Activated CD4-positive, alpha-beta T cell treated with anti-CD3 and anti-CD28 coated beads, Interleukin-2, Interleukin-6, amounts not matched to agents 100 ng/mL and 50 ng/mL, durations not matched to agents 16 hours and 8 hours (primary cell): ENCODE measurements at places on chromosomes 16 and 17.

DNA sequence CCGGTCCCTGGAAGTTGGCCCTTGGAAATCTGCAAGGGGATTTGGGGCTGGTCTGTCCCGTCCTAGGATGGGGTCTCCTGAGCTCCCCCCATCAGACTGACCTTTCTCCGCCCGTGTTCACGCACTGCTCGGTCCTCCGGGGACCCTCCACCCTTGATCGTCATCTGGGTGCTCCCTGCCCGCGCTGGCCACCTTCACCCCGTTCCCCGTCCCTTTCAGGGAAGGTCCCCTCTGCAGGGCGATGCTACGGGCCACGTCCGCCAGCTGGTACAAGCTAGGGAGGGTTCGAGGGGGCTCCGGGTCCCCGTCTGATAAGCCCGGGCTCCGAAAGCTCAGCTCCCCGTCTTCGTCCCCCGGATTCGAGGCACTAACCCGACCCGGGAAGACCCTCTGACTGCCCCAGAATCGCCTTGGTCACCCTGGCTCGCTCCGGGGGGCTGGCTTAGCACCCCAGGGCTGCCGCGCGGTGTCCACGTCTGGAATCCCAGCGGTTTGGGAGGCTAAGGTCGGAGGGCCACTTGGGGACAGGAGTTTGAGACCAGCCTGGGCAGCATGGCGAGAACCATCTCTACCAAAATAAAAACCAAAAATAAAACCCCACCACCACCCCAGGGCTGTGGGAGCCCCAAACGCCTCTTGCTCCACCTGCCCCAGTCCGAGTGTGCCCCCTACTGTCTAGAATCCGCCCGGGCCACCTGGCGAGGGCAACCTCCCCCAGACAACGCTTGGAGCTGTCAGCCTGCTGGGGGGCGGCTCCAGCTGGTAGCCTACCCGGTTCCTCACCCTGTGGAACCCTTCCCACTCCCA, 1.1 kb upstream of the SLC43A2 start:
- peak; percentile 85 for DNase-seq

DNA sequence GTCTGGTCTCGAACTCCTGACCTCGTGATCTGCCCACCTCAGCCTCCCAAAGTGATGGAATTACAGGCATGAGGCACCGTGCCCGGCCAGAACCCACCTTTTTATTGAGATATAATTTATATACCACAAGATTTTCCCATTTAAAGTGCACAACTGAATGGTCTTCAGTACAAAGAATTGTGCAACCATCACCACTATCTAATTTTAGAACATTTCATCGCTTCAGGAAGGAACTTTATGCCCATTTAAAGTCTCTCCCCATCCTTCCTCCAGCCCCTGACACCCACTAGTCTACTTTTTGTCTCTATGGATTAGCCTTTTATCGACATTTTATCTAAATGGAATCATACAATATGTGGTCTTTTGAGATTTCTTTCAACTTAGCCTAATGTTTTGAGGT, 25.4 kb upstream of the HELZ start:
- DNase-seq, result no peak

GRCh38 chr16:70737377-70738082, 51.7 kb upstream of the MTSS2 start:
- peak; percentile 91 for DNase-seq

DNA sequence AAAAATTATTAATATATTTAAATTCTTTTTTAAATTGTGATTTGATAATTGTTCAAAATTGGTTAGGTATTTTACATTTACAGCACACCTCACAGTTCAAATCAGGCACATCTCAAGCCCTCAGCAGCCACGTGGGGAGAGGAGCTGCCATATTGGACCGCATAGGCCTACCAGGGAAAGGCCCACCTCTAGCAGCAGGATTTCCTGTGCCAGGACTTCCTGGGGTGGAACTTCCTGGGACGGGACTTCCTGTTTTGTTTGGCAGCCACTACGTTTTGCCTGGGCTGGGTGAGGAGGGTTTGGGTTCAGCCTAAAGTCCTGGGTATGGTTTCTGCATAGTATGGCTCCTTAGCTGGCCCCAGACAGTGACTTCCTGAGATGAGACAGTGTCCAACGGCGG, 298.5 kb upstream of the FOXF1 start:
- peak; percentile 9 for DNase-seq

- no peak for DNase-seq
Measured at GRCh38 chr17:57545731-57546342, 199.3 kb downstream of the CCDC182 start.

- DNase-seq, result no peak
Measured at GRCh38 chr17:78234261-78234865, 2.9 kb downstream of the TMEM235 start.

GRCh38 chr17:60390925-60391470, 935 bp downstream of the USP32 start:
- DNase-seq, result peak; percentile 32

- no peak for DNase-seq
Measured at GRCh38 chr16:78385086-78385805, 285.8 kb downstream of the WWOX start.

- peak; percentile 63 for DNase-seq
Measured at GRCh38 chr17:81253358-81254131, 14.4 kb downstream of the NDUFAF8 start.

DNA sequence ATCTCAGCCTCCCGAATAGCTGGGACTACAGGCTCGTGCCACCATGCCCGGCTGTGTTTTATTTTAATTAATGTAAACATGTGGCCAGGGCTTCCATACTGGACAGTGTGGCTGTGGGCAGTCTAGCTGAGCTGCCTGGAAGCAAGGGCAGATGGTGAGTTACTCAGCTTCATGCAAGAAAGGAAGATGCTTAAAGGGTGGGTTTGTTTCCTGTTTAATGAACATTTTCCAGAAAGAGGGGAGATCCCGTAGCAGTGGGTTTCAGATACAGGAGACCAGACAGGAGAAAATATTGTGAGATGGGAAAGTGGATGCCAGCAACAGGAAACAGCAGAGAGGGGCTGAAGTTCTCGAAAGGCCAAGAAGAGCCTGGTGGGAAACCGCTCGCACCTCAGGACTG, 7.3 kb downstream of the MAPK8IP3 start:
- DNase-seq, result no peak

GRCh38 chr17:61451538-61452300, 503 bp upstream of the TBX4 start:
- DNase-seq, result no peak

DNA sequence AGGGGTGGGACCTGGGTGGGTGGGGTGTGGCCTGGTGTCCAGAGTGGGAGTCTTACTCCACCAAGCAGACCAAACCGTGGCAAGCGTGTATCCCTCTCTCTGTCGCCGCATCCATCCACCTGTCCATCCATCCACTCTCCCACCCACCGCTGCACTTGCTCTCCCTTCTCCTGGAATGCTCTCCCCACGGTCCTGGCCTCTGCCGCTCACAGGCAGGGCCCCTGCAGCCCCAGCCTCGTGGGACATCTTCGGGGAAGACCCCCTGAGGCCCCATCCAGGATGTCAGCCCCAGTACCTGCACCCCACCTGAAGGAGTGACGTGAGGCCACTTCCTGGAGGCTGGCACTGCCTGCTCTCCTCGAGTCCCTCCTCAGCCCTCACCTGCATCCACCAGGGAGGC, 189.5 kb upstream of the GSE1 start:
- DNase-seq, result no peak

DNA sequence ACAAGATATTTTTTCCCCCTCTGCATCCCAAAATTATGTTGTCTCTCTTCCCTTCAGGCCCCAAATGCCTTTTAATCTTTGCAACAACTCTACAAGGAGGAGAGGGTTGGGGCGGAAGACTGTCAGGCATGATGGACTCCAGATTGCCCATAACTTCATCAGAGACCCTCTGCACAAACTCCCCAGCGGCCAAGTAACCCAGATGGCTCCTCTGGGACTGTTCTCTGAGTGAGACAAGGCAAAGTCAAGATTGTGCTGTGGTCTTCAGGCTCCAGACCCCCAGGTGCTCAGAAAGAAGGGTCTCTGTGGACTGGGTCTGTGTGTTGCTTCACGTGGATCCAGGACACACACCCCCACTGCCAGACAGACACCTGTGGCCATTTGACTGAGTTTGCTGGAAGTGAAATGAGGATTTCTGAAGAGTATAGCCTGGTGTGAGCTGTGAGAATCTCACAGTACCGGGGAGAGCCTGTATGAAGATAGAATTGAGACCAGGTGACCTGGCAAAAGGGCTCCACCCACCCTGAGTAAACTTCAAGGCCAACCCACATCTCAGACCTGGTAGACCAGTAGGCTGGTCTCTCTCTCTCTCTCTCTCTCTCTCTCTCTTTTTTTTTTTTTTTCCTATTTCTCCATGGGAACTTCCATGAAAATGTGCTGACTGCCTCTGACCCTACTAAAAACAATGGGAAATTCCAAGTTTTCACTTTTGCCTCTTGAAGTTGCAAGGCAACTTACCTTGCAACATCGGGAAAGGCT, 354.1 kb downstream of the SOX9 start:
- no peak for DNase-seq

DNA sequence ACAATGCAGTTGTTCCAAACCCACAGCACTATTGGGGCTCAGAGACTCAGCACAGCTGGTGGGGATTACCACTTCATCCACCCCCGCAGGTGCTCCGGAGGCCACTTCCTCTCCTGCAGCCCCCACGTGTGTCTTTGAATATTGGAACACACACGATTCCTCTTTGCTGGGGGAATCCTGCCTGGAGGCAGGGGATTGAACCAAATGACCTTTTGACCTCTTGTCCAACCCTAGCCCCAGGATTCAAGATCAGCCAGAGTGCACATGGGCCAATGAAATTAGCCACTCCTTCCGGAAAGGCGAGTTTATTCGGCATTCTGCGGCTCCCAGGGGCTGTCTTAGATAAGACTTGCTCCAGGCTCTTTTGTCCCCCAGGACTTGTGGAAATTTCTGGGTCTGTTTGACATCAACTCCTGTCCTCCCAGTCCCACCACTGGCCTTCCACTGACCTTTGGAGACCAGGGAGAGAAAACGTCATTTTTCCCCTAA, 350.2 kb downstream of the FOXL1 start:
- DNase-seq, result no peak

GRCh38 chr16:57516176-57516725, 20.1 kb downstream of the CCDC102A start:
- DNase-seq, result no peak

GRCh38 chr16:50744881-50745280, 3.0 kb downstream of the CYLD start:
- DNase-seq, result no peak

DNA sequence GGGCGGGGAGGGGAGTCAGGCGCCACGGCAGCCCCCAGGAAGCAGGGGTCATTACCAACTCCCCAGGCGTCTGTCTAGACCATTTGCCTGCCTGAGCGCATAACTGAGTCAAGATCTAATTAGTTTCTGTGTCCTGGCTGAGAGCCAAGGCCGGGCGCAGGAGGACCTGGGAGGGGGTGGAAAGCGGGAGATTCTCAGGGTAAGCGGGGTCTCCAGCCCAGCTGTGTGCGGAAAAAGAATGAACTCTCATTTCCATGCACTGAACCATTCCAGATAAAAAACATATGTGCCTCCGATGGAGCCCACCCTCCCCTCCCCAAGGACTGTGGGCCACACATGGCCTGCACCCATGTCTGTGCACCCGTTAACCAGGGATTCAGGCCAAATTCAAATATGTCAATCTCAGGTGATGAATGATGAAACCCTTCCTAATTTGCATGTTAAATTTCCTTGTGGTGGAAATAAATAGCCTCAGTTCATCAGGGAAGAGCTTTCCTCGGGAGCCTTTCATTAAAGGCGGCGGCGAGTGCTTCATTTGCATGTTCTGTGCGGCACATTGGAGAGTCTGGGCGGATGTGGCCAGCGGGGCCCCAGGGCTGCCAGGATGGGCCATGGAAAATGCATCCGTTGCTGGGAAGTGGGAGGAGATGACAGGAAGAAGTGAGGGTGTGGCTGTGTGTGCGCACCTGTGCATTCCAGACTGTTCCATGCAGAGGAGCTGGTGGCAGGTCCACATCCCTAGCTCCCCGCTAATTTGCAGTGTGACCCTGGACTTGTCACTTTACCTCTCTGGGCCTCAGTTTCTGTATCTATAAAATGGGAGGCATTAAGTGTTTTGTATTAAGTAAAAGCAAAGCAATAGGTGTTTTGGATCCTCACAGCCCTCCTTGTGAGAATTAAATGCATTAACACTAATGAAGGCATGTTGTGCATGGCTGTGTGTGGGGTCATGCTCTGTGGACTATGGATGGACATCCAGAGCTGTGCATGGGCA, 151.1 kb downstream of the SDK2 start:
- DNase-seq, result no peak
